ENCODE measurements at places on chromosomes 13 and 19.
A peak's percentile ranks its signal among the peaks of the same experiment; 100 is the strongest.

- DNase-seq, result no peak
Measured at GRCh38 chr19:737591-738093, 13.3 kb upstream of the MISP start.

- no peak for DNase-seq
Measured at GRCh38 chr19:2210206-2210605, 25.9 kb downstream of the PLEKHJ1 start.

- DNase-seq, result no peak
Measured at GRCh38 chr19:4586691-4587090, 27.2 kb upstream of the SEMA6B start.

GRCh38 chr13:18628428-18628827 lies 553.2 kb downstream of the TUBA3C start:
- no peak for DNase-seq

- no peak for DNase-seq
Measured at GRCh38 chr19:42199440-42200115, 17.9 kb downstream of the DEDD2 start.

DNA sequence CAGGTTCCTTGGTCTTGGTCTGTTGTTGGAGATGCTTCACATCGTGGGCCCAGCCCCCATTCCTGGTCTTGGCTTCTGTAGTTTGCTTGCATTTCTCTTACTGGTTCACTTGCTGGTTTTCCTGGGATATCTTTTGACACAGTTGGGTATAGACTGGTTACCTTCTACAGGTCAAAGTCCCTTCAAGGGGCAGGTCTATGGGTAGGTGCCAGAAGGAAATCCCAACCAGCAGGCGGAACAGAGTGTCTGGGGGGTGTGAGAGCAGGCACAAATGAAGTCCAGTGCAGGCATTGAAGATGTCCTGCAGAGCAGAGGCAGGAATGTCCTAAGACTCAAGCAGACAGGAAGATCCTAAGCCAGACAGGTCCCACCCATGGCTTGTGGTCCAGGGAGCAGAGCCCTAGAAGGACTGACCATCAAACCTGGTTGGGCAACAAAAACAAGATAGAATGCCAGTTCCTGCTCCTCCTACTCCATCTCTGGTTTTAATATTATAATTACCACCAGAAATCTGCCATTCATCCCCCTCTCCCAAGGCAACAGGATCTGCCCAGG lies 17.7 kb upstream of the WASF3 start:
- DNase-seq, result no peak

DNA sequence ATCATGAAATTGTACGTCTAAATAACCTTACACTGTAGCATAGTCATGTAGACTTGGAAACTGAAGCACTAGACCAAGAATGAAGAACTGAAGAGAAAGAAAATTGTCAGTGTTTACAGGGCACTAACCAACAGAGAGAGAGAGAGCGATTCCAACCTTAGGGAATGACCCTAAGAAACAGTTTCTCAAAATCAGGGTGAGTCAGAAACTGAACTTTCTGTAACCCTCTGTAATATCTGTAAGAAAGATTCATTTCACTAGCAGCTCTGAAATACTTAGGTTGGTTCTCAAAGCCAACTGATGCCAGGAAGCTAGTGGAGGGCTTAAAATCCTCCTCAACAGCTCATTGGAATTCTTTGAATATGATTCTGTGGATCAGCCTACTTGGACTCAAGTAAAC lies 936.9 kb downstream of the EFNB2 start:
- DNase-seq, result peak; percentile 90

- no peak for DNase-seq
Measured at GRCh38 chr19:46022061-46022430, 807 bp downstream of the PGLYRP1 start.
